ENCODE measurements at places on chromosomes 3 and 15.

DNA sequence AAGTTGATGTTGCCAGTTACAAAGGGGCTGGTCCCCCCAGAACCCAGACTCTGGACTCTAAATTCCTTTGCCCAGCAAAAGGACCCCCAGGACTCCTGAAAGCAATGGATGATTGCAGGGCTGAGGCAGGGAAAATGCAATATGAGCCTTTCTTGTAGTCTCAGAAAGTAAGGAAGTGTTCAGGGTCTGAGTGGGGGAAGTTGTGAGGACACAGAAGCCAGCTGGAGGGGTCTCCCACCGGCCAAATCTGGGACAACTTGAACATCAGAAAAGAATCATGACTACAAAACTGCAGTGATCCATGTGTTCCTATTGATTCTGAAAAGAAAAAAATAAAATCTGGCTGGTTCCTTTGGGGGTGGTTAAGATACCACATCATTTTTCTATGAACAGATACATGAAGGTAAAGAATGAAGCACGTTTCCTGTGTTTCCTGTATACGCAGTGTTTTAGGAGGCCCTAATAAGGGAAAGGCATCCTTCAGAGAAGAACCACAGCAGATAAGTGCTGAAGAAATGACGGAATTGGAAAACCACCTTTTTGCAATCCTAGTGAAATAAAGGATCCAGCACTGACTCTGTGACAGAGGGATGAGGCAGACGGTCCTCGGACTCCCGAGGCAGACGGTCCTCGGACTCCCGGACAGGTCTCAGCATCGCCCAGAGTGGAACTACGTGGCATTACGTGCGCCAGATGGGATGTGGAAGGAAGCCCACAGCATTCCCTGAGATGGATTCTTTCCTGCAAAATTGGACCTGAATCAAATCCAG is 22.2 kb upstream of the GRIP2 start:
- no peak for DNase-seq

DNA sequence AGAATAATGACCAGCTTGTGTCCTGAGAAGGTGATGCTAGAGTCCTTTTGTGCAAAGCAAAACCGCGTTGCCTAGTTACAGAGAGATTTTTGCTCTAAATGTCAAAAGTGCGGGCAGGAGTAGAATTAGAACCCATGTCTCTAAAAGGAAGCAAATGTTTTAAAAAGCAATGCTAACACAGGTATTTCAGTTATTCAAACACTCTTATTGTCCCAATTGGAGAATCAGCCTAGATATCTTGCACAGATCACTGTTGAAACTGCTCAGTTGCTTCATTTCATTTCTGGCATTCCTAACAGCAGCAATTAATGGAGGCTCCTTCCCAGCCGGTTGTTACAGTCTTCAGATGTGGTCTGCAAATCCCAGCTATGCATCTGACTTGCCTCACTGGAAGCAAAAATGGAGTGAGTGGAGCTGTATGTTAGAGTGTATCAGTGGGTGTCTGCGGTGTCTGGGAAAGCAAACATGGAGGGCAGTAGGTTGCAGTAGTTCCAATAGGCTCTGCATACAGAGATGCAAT is 55.6 kb upstream of the SEMA6D start:
- no peak for DNase-seq

- DNase-seq: no peak
Observed at GRCh38 chr15:37891766-37892368, 42.6 kb upstream of the TMCO5A start.

DNA sequence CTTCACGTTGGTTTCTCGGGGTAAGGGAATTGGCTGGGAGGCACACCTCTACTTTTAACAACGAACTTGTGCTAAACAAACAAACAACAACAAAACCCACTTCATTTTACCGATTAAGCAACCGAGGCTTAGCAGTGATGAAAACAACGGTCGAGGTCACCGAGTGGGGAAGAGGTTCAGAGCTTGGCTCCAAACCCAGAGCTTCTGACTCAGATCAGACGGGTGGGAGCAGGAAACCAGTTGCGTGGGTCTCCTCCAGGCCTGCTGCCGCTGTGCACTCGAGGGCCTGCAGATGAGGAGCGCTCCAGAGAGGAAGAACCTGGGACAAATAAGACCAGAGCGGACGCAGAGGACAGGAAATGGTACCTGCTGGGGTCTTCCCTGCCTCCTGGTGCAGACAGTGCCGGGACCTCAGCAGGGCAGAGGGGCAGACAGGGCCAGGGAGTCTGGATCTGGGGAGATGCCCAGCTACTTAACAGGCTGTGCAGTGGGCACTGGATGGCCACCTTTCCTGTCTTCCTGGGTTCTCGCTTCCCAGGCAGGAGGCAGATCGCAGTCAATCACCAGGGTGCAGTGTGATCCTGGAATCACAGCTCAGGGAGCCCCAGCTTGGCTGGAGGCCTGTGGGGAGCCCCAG is 99.0 kb upstream of the MEF2A start:
- no peak for DNase-seq

DNA sequence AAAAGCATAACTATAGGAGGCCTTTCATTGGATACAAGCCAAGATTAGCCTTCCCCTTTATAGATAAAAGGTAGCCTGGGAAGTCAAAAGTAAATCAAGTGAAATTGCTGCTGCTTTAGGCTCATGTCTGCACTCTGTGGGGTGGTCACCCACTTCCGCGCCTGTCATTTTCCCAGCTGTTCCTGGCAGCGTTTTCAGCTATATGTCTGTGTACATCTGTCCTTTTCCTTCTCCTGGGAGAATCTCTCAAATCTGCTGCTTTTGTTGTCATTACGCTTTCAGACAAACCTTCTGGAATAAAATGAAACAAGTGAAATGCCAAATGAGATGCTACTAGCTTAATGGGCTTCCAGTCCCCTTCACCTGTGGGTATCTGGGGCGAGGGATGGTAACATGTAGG is 211.8 kb downstream of the MCTP2 start:
- DNase-seq: no peak

GRCh38 chr15:80594091-80594889 is 100.8 kb upstream of the ABHD17C start:
- DNase-seq: no peak

DNA sequence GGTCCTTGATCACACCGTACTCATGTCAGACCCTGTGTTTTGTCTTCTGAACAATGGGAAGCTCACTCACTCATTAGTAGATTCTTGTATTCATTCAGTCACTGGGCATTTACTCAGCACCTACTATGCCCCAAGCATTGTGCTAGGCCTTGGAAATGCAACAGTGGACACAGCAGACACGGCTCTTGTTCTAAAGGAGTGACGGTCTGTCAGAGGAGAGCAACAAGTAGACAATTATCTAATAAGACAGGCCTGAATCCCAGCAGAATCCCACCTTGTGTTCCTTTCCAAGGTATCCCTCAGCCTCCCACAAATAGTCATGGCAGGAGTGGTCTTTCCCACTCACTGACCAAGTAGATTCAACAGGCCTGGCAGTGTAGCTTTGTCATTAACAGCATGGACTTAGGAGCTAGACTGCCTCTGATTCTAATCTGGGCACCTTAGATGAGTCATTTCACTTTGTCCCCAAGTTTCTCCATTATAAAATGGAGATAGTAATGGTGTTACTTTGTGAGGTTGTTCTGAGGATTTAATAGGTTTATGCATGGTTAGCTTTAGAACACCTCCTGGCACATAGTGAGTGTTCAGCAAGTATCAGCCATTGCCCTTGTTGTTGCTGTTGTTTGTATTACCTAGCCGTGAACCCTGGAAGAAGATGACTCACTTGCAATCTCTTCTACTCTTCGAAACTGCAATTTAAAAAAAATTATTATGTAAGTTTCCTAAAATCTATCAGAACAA is 69.1 kb downstream of the SSUH2 start:
- DNase-seq: no peak

GRCh38 chr15:97978401-97979139 is 18.1 kb downstream of the ARRDC4 start:
- DNase-seq: no peak

DNA sequence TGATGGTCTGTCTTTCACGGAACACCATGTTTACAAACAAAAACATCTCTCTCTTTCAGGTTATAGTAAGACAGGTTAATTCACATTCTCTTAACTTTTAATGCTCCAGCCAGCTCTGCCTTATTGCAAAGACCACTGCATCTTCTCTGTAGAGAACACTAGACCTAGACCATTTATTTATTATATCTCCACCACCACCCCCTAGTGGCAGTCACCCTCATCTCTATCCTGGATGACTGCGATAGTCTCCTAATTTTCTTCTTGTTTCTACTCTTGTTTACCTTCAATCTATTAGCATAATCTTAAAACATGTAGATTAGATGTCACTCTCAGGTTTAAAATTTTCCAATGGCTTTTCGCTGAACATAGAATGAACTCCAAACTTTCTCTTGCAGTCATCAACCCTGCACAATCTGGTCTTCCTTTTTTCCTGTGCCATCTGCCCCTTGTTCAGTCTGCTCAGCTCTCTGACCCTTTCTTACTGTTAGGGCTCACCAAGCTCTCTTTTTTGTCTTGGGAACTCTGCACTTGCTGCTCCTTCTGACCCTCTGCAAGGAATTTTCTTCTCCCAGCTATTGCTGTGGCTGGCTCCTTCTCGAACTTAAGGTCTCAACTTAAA is 155.6 kb downstream of the SQOR start:
- no peak for DNase-seq

- DNase-seq: no peak
Observed at GRCh38 chr3:48897460-48898376, 964 bp downstream of the SLC25A20 start.

DNA sequence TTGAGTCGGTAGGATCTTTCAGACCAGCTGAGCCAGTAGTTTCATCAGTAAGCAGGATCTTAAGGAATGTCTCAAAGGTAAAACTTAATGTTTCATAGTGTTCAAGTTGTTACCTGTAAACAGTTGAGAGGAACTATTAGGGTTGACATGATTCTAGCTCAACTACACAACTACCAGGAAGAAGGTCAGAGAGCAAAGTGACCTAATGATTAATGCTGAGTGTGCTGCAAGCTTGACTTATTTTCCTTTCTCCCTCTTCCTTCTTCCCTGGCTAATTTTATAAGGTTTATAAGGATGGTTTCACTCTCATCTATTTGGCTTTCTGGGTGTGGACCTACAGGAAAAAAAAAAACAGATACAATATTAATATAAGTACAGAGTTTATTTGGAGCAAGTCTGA is 30.2 kb upstream of the LHFPL4 start:
- no peak for DNase-seq

DNA sequence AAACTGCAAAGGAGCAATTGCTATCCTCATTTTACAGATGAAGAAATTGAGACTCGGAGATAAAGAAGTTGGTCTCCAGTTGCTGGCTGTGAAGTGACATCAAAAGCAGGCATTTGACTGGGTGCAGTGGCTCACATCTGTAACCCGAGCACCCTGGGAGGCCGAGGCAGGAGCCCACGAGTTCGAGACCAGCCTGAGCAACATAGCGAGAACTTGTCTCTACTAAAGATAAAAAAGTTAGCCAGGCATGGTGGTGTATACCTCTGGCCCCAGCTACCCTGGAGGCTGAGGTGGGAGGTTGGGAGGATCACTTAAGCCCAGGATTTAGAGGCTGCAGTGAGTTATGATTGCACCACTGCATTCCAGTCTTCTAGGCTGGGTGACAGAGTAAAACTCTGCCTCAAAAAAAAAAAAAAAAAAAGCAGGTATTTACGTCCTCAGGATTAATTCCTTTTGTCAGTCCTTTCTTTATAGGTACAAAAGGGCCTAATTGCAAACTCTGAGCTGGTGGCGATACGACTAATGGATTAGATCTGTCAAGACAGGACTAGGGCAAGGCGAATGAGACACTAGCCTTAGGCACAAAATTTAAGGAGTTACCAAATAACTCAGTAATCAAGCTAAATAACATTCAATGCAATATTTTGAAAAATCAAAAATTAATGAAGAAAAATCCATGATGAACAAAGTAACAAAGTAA is 5.9 kb upstream of the DNASE1L3 start:
- DNase-seq: no peak

DNA sequence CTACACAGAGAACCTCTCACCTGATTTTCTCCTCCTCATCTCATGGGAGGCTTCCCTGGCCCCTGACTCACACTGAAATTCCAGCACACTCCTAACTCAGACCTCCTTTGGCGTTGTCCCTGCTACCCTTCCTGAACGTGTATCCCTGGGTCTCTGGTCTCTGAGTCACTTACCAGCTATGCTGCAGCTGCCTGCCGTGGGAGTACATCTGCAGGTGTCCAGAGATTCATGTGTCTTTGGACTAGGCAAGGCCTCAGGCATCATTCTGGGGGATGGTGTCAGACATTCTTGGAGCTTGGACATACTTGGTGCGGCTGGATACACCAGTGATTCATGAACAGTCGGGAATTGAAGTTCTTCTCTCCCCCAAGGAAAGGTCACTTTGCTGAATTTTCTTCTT is 148.8 kb upstream of the TRIM42 start:
- DNase-seq: no peak

DNA sequence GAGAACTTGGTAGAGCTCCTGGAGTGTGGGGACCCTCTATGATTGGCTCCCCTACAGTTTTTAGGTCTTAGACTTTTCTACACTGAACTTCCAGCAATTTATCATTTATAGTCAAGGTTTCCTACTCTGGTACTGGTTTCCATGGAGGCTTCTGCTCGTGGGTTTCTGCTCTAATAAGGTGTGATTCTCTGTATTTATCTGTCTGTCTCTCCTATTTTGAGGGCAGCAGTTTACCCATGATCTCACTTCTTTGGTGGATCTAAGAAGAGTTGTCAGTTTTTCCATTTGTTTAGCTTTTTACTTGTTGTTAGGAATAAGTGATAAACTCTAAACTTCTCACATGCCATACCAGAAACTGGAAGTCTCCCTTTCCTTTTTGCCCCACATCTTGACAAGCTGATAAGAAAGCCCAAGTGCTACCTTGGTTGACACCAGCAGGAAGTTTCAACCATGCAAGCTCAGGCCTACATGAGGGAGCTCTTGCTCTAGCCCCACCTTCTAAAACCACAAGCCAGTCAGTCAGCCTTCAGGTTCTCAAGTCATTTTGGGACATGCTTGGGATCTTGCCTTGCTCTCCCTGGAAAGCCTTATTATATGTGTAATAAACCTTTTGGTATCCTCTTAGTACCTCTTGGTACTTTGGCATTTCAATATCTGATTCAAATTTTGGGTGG is 10.0 kb downstream of the TIMMDC1 start:
- DNase-seq: no peak

DNA sequence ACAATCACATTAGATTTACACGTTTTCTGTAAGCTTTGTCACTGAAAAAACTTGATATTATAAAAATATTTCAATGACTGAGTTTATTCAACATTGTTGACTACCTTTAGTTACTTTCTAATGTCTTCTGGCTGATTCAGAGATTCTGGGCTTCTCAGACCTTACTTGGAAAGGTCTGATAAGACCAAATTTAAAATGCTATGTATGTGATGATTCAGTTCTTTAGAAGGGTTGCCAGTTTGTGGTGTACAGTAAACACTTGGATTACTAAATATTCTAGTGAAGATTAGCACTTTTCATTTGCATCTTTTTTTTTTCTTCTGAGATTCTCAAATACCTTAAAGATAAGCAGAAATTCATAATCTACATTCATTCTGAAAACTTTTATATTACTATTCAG is 49.8 kb downstream of the SGO1 start:
- DNase-seq: no peak

DNA sequence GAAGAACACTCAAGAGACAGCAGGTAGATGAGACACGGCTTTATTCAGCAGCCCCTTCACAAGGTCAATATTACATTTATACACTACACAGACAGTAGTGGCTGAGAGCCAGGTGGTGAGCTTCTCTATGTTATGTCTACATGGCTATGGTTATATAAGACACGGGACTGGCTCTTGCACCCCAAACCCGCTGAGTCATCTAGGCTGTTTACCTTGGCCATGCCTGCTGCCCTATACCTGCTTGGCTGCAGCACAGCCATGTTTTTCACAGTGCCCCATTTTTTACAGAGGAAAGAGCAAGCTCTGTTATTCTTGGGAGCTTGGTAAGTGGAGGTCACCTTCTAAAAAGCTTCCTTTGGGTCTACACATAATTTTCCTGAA is 231.6 kb downstream of the IGSF11 start:
- DNase-seq: no peak

- no peak for DNase-seq
Observed at GRCh38 chr15:80984856-80985255, 4.8 kb downstream of the MESD start.
